ENCODE measurements at places on chromosomes 1 and 21.

DNA sequence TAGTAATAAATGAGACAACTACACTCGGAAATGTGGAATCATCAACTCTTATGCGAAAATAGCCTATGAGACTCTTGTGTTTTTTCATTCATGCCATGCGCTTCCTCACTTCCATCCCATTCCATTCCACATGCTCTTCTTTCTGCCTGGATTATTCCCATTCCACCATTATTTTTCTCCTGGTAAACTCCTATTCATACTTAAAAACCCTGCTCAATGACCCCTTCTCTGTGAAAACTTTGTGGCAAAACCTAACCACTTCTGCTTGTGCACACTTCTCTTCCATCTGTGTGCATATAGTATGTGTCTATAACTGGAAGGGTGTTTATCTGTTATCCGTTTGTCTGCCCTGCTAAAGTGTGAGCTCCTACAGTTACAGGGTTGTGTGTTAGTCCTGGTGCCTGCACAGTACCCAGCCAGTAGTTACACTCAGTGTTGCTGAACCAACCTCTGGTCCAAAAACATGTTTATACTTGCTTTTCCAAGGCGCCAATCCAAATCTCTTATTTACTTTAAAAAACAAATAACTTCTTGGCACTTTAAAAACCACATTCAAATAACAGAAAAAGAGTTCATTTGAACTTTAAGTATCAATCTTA, 10.7 kb downstream of the EPHX1 start:
- no peak for DNase-seq

DNA sequence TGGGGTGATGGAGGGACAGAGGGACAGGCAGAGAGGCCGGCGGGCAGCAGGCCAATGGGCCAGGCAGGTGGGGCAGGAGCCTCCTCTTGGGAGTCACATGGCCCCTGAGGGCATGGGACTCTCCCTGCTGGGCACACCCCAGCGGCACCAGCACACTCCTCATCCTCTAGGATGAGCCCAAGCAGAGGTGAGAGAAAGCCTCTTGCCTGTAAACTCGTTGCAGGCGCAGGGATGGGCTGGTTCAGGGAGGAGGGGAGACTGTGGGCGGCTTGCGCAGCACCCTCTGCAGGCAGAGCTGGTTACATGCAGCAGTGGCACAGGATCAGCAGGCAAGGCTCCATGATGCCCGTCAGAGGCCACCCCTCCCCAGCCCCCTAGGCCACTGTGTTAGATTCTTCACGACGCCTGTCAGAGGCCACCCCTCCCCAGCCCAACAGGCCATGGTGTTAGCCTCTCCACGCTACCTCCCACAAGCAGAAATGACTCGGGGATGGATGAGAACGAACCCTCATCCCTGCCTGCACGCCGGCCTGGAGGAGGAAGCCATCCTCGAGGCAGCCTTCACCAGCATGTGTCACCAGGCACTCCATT, 209.7 kb upstream of the VAMP3 start:
- DNase-seq, result no peak

- no peak for DNase-seq
Measured at GRCh38 chr1:103109311-103109920, 1.1 kb upstream of the COL11A1 start.

- no peak for DNase-seq
Measured at GRCh38 chr1:24373044-24373443, 40.5 kb downstream of the STPG1 start.

DNA sequence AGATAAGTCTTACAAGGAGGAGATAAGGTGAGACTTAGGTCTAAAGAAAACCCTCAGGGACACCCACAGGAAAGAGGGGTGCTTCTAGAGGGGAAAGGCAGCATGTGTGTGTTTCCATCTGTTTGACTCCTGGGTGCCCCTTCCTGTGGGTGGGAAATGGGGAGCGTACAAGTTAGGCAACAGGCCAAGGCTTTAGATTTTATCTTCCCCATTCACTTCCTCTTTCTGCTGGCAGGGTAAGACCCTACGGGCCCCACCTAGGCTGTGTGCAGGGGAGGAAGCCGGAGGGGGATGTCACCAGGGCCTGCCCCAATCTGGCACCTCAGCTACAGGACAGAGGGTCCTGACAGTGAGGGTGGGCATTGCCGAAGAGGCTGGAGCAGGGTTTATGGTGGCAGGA, 2.5 kb upstream of the OLIG1 start:
- DNase-seq, result no peak

GRCh38 chr1:53057127-53057526, 4.9 kb upstream of the PODN start:
- DNase-seq, result no peak

GRCh38 chr21:27292783-27293182, 325.9 kb upstream of the ADAMTS5 start:
- DNase-seq, result no peak

DNA sequence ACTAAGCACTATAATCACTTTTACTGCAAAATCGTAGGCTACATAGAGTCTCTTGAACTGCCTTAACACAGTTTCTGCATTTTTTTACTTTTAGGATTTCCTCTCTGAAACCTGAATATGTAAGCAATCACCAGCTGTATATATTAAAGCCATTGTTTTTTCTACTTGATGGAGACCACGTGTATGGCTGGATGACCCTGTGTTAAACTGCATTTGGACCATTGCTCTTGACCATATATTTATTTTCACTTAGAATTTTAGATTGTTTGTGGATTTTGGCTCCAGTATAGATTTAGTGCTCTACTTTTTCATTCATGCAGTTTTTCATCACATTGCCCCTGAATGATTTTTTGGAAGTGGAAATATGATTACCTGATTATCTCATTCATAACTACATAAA, 320.5 kb upstream of the SGIP1 start:
- DNase-seq, result no peak

GRCh38 chr1:114154963-114155322, 1.3 kb upstream of the SYT6 start:
- no peak for DNase-seq

- DNase-seq, result no peak
Measured at GRCh38 chr1:40892354-40892753, 30.2 kb upstream of the CITED4 start.

- no peak for DNase-seq
Measured at GRCh38 chr1:225044258-225044657, 114.8 kb downstream of the DNAH14 start.

- DNase-seq, result no peak
Measured at GRCh38 chr1:163426505-163427251, 104.9 kb downstream of the NUF2 start.
